Vagina (tissue), 2 donors: ENCODE measurements at places on chromosomes 4 and X.

DNA sequence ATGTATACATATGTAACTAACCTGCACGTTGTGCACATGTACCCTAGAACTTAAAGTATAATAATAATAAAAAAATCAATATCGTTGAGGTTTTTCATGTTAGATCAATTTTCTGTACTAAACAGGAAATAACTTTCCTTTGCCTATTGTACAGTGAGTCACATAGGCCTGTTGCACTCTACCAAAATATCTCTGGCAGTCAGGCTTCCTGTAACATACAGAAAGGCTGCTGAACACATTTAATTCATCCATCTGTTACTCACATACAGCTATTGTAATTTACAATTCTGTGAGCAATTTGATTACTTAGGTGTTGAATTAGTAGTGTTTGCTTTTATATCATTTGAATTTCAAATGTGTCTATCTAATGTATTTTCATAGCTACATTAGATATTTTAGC, 427.8 kb downstream of the TMA16 start:
- DNase-seq: no peak

GRCh38 chr4:143380629-143381028, 44.0 kb downstream of the GAB1 start:
- DNase-seq: no peak

DNA sequence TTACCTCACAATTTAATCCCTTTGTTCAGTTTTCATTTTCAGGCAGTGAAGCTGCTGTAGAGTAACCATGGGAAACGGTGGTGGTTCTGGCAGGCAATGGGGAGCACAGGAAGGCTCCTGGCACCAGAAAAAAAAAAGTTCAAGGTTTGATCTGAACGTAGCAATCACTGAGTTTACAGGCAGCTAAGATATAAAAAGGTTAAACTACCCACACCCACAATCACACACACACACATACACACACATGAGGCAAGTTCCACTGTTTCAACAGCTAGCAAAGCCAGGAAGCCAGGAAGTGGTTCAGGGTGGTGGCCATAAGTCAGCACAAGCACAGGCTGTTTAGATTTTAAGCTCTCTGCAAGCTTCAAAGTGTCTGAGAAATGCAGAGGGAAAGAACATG, at the start of gene SULT1B1:
SULT1B1 (minus strand) TSS at position 166 of the 400 bp plus-strand sequence. CDS start 5,403 bp downstream, outside the sequence.
- DNase-seq: no peak

- DNase-seq: no peak
Observed at GRCh38 chrX:46953597-46953996, 41.4 kb downstream of the JADE3 start.
